DMS153 (cell line): ENCODE measurements at places on chromosomes 4 and X.

- DNase-seq: no peak
Observed at GRCh38 chr4:74653331-74654229, 140.7 kb downstream of the BTC start.

DNA sequence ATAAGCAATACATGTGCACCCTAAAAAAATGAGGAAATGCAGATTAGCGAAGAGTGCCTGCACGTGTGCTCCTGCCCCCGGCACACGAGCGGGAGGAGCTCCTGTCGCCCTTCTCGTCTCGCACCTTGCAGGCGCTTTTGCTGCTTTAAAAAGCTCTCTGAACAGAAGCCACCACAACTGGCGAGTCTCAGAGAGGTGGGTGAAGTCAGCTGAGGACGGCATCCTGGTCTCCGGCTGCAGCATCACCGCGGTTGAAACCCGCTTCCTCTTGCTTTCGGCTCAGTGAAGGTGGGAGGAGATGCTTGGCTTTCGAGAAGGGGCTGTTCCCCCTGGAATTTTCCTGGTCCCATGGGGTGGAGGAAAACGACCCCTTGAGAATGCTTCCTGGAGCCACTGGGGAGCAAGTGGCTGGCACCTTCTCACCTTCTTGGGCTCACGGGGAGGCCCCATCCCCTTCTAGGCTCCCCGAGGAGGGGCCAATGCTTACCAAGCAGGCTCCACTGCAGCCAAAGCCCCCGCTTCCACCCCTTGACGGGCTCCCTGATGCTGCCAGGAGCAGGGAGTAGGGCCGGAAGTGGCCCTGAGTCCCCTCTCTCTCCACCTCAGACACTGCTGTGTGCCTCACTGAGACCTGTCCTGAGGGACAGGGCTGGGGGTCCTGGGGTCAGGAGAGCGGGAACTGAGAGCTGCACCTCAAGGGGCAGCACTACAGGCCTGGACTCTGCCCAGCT is 29.2 kb upstream of the MXD4 start:
- no peak for DNase-seq

GRCh38 chr4:113899271-113900070 is 80.0 kb downstream of the ARSJ start:
- no peak for DNase-seq

- DNase-seq: no peak
Observed at GRCh38 chrX:104742355-104742754, 176.4 kb downstream of the IL1RAPL2 start.

- DNase-seq: no peak
Observed at GRCh38 chr4:99811117-99811516, 5.5 kb upstream of the DAPP1 start.

DNA sequence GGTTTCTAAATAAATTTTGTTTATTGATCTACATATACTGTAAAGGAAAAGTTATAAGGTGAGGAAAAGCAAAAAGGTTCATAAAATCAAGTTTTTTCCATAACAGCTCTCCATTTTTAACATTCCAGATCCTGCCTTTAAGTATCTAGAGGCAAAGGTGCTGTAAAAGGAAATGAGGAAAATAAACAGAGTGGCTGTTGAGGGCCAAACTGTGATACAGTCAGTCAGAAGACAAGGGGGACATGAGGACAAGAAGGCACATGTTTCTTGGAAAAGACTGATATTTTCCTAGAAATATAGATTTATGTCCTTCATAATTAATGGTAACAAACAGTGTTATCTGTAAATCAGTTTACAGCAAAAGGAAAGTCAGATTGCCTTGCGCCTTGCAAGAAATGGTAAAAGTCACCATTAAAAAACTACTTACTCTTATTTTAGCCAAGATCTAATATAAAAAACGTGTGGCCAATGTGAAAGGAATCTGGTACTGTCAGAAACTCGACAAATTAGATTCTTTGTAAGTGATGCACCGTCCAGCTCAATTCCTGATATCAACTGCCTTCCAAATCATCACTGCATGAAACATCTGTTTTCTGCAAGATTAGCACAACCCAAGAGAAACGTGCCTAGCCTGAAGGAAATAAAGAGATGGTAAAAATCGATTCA is 34.0 kb upstream of the VEGFD start:
- DNase-seq: no peak

DNA sequence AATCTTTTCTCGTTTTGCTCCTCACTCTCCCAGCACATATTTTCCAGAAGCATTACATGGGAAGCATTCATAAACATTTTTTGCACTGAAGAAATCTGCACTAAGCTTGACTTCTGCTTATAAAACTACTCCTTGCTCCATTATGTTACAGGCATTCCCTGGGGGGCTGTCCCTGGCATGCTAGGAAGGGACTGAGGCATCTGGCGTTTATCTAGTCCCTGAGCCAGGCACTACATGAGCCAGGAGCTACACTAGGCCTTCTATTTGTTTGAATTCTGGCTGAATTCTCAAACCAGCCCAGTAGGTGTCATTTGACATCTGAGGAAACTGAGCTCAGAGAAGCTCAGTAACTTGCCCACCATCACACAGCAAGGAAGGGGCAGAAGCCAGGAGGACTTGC is 43.3 kb downstream of the NHSL2 start:
- no peak for DNase-seq

- no peak for DNase-seq
Observed at GRCh38 chr4:182978152-182978827, 61.1 kb upstream of the DCTD start.

GRCh38 chrX:130523460-130524394 is 121.9 kb downstream of the RBMX2 start:
- DNase-seq: peak; percentile 20

- DNase-seq: no peak
Observed at GRCh38 chr4:10599574-10599973, 85.0 kb downstream of the CLNK start.

DNA sequence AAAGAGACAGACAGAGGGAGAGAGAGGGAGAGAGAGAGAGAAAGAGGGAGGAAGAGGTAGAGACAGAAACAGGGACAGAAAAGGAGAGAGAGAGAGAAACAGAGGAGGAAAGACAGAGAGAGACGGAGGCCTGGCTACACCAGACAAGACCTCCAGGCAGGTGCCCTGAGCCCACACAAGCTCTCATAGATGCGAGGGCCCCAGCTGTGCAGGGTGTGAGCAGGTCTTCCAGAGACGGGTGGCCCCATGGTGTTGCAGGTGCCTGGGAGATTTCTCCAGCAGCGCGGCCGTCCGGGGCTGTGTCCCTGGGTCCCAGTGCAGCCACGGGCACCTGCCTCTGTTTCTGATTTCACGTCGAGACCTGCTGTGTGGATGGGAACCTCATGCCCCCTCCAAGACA is 253.0 kb downstream of the SHOX start:
- DNase-seq: no peak

DNA sequence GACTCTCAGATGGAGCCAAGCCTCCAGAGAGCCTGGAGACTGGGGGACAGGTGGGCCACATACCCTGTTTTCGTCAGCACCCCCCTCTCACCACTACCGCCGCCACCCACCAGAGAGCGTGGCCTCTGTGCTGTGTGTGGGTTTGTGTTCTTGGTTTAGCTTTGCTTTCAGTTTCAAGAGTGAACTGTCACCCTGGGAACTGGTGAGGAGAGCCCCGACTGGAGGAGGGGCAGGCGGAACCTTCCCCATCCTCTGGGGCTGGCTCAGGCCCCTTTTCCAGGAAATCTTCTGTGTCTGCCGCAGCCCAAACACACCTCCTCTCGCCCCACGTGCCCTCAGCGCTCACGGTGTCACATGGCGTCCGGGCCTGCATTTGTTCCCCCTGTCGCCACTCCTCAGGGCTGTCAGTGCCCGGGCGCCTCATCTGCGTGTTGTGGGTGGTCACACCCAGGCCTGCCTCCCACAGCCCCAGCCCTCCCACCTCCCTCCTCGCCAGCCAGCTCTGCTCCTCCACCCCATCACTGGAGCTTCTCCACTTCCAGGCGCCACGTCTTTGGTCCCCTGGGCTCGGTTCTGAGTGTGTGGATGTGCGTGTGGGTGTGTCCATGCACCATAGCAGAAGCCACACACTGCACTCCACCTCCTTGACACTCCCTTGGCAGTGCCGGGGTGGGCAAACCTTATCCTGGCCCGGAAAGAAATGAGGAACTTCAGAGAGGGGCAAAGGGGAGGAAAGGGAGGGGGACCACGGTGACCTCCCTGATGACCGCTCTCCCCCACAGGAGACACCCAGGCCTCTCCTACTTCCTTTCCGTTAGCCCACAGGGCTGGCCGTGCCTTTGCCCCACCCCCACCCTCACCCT is 27.8 kb downstream of the ELF4 start:
- no peak for DNase-seq

GRCh38 chr4:17682222-17682566 is 67.8 kb downstream of the MED28 start:
- no peak for DNase-seq

DNA sequence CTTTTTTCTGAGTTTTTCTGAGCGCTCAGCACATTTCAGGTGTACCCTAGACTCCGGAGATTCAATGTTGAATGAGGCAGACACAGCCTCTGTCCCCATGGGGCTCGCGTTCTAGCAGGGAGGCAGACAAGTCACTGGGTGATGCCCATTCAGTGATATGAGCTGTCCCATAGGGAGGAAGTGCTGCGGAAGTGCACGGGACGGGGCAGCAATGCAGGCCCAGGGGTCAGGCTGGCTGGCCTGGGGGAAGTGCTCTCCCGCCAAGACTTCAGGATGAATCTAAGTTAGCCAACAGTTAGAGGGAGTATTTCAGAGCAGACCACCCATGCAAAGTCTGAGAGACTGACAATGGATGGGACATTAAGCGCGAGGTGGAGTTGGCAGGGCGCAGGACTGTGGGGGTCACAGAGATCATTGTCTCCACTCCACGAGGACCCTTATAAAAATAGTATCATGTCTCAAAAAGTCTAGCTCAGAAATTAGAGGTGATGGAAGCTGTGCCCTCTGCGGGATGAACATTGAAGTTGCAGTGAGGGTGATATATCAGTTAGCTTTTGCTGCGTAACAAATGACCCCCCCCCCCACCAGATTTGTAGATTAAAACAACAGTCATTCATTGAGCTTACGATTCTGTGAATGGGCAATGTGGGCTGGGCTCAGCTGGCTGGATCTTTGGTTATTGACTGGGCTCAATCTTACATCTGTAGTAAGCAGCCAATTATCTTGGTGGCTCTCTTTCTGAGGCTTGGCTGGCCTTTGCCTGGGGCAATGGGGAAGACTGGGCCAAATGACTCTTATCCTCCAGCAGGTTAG is 16.4 kb downstream of the PSAPL1 start:
- DNase-seq: no peak
